ENCODE measurements at places on chromosomes 4 and X. TPM values are rescaled to one million over a fixed set of nuclear protein-coding genes. Genes with fewer than 3 reads are reported as not detected.

The GUCY1A1 gene
- total RNA-seq: 43.0 TPM

The ENAM gene
- 6.2 TPM for total RNA-seq

The FGG gene
- total RNA-seq: not detected

The LDOC1 gene
- 2.9 TPM for total RNA-seq

The SORBS2 gene
- 1,282 TPM for total RNA-seq

The SULT1B1 gene
- 1.1 TPM for total RNA-seq

The RHOXF2 gene
- not detected for total RNA-seq

The FABP2 gene
- not detected for total RNA-seq

The TLR10 gene
- not detected for total RNA-seq

The ALB gene
- not detected for total RNA-seq

The TSPAN6 gene
- 4.6 TPM for total RNA-seq

The SSX3 gene
- not detected for total RNA-seq

The NEXMIF gene
- 0.19 TPM for total RNA-seq

The STARD8 gene
- total RNA-seq: 9.3 TPM

The UGT2B15 gene
- not detected for total RNA-seq

The PNMA6F gene
- not detected for total RNA-seq

The UBA1 gene
- 99.8 TPM for total RNA-seq

The PHOX2B gene
- total RNA-seq: not detected

The NEUROG2 gene
- total RNA-seq: not detected

The GPR82 gene
- 0.19 TPM for total RNA-seq

The SHISA3 gene
- total RNA-seq: 8.1 TPM

The GSX2 gene
- not detected for total RNA-seq

The ZNF157 gene
- not detected for total RNA-seq

The TGIF2LX gene
- not detected for total RNA-seq

The LPAR4 gene
- 0.36 TPM for total RNA-seq

The EXOC1L gene
- total RNA-seq: not detected

The TMSB15A gene
- total RNA-seq: not detected

The GPRIN3 gene
- 9.0 TPM for total RNA-seq

The XAGE1A gene
- total RNA-seq: not detected

The GAGE13 gene
- total RNA-seq: not detected
